ENCODE measurements at places on chromosomes 16 and 17. TPM values are rescaled to one million over a fixed set of nuclear protein-coding genes. Genes with fewer than 3 reads are reported as not detected.

GRCh38 chr17:12055889-12056288 lies 35.2 kb downstream of the MAP2K4 start:
- no peak for DNase-seq

- DNase-seq: peak; percentile 26
Observed at GRCh38 chr17:77326076-77326591, 185.4 kb downstream of the SEC14L1 start.

The GINS2 gene
- 9.0 TPM for polyA plus RNA-seq

The KRT17 gene
- polyA plus RNA-seq: 243 TPM

DNA sequence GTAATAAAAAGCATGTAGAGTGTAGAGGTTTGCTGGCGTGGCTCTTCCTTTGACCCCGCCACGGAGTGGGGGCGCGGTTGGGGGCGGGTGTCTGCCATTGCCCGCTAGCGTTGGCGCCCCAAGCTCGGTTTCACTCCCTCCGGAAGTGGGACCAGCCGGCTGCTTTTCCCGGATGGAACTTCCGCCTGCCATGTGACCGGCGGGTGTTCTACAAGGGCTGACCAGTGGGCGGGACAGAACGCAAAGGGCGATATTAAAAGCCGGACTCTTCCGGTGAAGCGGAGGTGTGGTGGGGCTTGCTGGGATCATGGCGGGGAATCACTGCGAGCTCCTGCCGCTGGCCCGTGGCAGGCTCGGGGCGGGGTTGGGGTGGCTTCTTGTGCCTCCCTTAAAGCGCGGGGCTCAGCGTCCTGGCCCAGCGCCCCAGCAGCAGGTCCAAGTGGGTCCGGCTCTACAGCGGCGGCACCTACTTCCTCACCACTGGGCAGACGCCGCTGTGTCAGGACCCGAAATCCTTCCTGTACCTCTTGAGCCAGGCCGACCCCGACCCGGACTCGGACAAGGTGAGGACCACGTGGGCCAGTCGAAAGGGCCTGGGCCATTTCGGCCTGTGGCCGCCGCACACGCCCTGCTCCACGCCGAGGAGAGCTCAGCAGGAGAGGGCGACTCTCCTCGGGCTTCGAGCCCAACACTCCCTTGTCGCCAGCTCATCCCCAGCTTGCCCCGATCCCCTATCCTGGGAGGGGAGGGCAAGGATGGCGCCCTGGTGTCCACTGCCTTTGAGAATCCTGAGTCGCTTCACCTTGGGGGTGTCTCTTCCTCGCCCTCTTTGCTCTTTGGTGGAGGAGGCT lies 65.6 kb downstream of the PDPK1 start:
- DNase-seq: peak; percentile 99

DNA sequence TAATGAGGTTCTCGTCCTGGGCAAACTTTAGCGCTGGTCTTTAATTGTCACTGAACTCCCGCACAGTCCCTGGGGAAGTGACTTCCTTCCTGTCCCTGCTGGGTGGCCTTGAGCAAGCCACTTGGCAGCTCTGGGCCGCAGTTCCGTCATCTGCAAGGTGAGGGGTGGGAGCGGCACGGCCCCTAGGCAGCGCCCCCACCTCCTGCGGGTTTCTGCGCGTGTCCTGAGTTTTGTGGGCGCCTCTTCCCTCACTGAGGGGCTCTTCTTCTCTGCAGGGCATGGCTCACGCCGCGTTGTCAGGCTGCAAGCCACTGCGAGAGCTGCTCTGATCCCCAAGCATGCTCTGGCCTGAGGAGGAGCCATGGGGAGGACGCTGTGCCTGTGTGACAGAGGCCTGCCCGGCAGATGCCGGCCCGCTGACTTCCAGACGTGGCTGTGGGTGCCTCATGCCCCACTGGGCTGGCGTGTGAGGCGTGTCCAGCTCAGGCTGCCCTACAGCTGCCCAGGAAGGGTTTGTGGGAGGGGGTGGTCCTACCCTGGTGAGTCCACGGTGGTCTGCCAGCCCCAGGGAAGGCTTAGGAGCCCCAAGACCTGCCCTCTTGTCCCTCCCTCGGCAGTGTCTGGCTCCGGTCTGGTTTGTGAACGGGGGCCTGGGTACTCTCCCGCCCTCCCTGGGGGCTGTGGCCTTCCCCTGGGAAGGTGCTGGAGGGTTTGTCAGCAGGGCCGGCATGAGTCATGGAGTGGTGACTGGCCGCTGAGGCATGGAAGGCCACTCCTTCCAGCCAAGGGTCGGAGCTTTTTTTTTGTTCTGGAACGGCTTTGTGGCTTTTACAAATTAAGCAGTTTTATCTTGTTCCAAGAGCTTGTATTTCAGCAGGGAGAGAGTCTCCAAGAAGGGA lies 182.0 kb downstream of the SEC14L1 start:
- peak; percentile 90 for DNase-seq

GRCh38 chr16:67919622-67920221 lies 11.9 kb downstream of the CTRL start:
- peak; percentile 52 for DNase-seq

The CCDC40 gene
- 3.3 TPM for polyA plus RNA-seq

- DNase-seq: no peak
Observed at GRCh38 chr16:68421076-68421475, 27.2 kb downstream of the SMPD3 start.

The OR4D1 gene
- polyA plus RNA-seq: not detected

DNA sequence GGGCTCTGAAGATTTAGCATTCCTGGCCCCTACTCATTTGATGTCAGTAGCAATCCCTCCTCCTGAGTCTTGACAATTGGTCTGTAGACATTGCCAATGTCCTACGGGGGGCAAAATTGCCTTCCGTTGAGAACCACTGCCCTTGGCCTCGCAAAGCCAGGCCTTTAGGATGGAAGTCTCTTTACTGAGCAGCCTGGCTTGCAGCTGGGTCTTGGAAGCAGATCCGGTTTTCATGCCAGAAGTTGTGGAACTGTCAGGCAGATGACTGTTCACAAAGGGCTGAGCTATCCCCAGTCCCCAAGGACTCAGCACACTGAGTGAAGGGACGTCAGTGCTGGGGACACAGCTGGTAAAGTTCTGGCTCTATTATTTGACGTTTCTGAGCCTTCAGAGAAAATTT lies 83.2 kb downstream of the WSCD1 start:
- peak; percentile 58 for DNase-seq

The PRSS33 gene
- polyA plus RNA-seq: not detected

GRCh38 chr16:23724096-23724784 lies 11.2 kb upstream of the ERN2 start:
- no peak for DNase-seq

DNA sequence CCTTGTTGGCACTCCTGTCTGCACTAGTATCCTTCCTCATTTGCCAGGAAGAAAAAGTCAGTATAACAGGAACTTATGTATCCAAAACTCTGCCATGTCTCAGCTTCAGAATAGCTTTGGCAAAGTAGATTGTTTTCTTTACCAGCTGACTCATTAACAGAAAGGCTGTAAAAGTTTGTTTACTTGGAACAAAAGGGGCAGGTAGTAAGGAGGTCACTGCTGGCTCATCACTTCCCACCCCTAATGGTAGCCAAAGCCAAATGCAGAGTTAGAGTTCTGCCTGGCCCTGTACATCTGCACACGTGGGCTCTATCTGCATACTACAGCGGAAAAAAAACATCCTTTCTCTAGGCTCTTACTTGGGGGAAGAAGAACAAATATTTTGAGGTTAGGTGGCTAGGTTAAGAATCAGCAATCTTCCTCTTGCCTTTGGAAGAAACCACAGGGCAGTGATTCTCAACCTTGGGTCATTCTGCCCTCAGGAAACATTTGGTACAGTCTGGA lies 90.9 kb upstream of the BCAR1 start:
- peak; percentile 46 for DNase-seq

DNA sequence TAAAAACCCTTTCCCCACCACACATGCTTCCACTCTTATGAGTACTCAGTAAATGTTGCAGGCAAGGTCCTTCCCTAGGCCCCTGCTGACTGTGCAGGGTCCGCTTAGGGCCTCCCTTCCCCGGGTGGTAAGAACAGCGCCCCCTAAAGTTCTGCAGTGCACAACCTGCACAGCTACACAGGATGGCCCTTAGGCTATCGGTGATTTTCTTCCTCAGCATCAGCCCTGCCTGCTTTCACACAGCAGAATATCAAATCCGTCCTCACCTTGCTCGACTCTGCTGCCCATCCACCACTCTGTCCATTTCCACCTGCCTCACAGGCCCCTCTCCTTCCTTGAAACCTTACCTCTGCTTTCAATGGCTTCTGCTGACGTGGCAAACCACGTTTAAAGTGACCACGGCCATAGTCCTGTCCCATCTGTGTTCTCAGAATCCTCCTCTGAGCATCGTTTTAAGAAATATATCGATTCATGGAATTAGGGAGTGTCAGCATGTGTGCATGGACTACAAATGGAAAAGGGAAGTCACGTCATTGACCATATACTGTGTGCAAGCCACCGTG lies 51.4 kb upstream of the TMEM132E start:
- no peak for DNase-seq

The PNPO gene
- polyA plus RNA-seq: 8.9 TPM

- DNase-seq: no peak
Observed at GRCh38 chr17:61862105-61862574, 1.2 kb downstream of the BRIP1 start.

The NOL11 gene
- 62.2 TPM for polyA plus RNA-seq

DNA sequence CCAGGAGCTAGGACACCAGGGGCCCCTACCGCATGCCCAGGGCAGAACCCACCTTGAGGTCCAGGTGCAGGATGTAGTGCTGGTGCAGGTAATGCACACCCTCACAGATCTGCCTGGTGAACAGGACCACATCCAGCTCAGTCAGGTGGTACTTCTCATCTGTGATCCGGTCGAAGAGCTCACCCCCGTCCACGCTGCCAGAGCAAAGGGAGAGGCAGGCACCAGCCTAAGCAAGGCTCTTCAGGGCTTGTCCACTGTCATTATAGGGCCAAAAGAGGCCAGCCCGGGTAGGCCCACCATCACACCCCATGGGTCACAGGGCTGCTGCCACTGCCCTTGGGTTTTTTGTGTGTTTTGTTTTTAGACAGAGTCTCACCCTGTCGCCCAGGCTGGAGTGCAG lies 21.0 kb downstream of the MYLK3 start:
- DNase-seq: no peak

GRCh38 chr16:2280981-2281542 lies 13.1 kb upstream of the RNPS1 start:
- no peak for DNase-seq

The ERAL1 gene
- 44.6 TPM for polyA plus RNA-seq

- DNase-seq: no peak
Observed at GRCh38 chr17:81806461-81807209, 2.7 kb downstream of the GCGR start.

The CLEC3A gene
- not detected for polyA plus RNA-seq

DNA sequence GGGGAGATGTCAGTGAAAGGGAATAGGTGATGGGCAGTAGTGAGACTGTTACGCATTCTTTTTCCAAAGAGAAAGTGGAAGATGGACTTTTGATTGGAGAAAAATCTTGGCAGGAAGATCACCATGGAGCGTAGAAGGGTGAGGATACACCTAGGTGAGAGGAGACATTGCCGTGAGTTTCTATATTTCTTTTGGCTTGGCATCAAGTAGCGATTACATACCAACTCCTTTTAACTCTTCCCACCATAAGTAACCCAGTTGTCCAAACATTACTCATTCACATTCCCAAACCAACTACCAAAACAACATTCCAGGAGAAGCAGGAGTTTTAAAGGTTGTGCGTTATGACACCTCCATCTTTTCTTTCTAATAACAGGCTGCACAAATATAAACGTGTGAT lies 10.7 kb upstream of the KRT28 start:
- DNase-seq: no peak

The ICAM2 gene
- 26.4 TPM for polyA plus RNA-seq

The ESRP2 gene
- 0.21 TPM for polyA plus RNA-seq

The CHD9 gene
- 46.3 TPM for polyA plus RNA-seq

DNA sequence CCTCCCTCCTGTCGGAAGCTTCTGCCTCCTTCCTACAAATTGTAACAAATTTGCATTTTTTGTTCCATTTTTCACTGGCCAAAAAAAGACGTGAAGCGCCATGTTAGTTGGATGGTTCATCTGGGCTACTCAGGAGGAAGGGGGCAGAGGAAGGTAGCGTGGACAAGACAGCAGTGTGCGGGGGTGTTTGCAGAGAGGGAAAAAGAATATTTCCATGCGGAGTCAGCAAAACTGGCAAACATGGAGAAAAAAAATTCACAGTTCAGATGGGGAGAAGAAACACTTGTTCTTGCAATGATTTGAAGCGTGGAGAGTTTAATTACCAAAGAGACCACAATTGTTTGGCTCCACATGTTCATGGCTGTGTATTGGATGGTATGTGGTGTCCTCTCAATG lies 138.8 kb upstream of the ERCC4 start:
- peak; percentile 46 for DNase-seq

DNA sequence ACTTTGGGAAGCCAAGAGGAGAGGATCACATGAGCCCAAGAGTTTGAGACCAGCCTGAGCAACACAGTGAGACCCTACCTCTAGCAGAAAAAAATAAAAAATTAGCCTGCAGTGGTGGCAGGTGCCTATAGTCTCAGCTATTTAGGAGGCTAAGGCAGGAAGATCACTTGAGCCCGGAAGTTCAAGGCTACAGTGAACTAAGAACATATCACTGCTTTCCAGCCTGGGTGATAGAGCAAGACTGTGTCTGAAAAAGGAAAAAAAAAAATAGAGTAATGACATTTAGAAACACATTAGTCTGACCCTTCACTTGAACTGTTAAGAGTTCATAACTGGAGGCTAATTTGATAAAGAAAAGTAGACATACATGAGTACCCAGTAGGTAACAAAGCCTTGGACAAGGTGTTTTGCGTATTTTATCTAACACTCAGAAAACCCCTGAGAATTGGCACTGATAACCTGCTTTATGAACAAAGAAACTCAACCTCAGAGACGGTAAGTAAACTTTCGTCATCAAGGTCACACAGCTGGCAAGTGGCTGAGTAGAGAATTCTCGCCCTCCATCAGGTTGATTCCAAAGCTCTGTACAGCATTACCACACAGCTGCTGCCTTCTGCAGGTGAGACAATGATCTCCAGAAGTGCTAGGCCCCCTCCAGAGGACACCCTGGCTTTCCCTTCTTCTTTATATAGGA lies 101.1 kb downstream of the SMG6 start:
- DNase-seq: no peak

The RRN3 gene
- polyA plus RNA-seq: 31.1 TPM

The SAP30BP gene
- polyA plus RNA-seq: 76.5 TPM

The KRTAP4-11 gene
- polyA plus RNA-seq: not detected

The MILR1 gene
- polyA plus RNA-seq: 5.3 TPM

- DNase-seq: no peak
Observed at GRCh38 chr17:16415031-16415924, at the start of gene TRPV2. TRPV2 (plus strand) TSS chr17:16415571; CDS start chr17:16417669, 2,098 bp downstream.

DNA sequence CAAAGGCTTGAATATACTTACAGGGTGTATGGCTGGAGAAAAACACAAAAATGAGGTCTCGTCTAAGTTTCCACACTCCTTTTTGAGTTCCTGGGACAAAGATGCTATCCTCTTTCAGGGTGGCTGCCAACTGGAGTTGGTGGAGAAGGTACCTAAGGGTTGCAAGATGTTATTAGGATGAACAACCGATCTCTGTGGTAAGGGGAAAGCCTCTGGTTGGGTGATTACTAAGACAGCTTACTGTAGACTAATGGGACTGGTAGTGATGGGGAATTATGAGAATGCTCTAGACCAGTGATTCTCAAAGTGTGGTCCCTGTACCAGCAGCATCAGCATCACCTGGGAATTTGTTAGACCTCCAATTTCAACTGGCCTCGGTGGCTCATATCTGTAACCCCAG lies 6.0 kb downstream of the ADAT1 start:
- no peak for DNase-seq

GRCh38 chr16:55120408-55120807 lies 189.7 kb downstream of the IRX5 start:
- DNase-seq: no peak

All from muscle of leg (tissue), 16 donors.